ENCODE measurements at places on chromosomes 5 and 9.

GRCh38 chr5:111942201-111942600 lies 185.2 kb upstream of the NREP start:
- no peak for DNase-seq

GRCh38 chr5:72149742-72150141 lies 42.5 kb downstream of the MAP1B start:
- no peak for DNase-seq

- DNase-seq: no peak
Observed at GRCh38 chr9:133835262-133835901, 97.2 kb upstream of the SARDH start.

DNA sequence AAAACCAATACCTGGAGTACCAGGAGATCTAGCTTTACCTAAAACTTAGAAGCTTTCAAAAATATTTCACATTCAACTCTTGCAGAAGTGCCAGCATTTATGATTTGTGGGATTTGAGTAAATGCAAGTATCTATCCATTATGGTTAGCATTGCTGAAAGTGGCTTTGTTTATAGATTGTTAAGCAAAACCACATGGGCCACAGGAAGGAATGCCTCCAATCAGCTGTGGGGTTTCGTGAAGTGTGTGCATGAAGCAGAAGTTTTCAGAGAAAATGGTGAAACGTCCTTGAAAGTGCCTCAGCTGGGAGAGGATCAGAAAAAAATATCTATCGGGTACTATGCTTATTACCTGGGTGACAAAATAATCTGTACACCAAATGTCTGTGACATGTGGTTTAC lies 4.2 kb downstream of the LECT2 start:
- no peak for DNase-seq

GRCh38 chr5:178388386-178389025 lies 155.9 kb upstream of the PHYKPL start:
- peak; percentile 54 for DNase-seq

GRCh38 chr5:145587710-145588109 lies 247.4 kb downstream of the PRELID2 start:
- DNase-seq: no peak

DNA sequence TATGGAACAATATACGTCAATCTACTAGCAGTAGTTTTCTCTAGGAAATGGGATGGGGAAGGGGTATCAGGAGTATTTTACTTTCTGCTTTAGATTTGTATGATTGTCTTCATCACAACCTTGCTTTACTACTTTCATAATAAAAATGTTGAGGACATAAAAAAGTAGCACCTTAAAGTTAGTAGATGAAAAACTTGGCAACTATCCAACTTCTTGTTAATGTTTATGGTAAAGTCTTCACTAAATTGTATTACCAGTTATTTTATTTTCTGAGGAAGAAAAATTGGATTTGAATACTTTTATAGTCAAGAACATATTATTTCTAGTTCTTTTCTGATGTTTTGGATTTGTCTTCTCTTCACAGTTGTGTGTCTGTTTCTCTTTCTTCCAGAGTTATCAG lies 372.1 kb downstream of the ARRDC3 start:
- no peak for DNase-seq

- peak; percentile 28 for DNase-seq
Observed at GRCh38 chr9:21395778-21396717, 10.8 kb upstream of the IFNA2 start.

GRCh38 chr5:126369995-126370731 lies 53.0 kb upstream of the GRAMD2B start:
- no peak for DNase-seq

- DNase-seq: no peak
Observed at GRCh38 chr5:157892974-157893373, 34.0 kb upstream of the CLINT1 start.

- no peak for DNase-seq
Observed at GRCh38 chr5:478982-479535, 36.1 kb downstream of the EXOC3 start.

DNA sequence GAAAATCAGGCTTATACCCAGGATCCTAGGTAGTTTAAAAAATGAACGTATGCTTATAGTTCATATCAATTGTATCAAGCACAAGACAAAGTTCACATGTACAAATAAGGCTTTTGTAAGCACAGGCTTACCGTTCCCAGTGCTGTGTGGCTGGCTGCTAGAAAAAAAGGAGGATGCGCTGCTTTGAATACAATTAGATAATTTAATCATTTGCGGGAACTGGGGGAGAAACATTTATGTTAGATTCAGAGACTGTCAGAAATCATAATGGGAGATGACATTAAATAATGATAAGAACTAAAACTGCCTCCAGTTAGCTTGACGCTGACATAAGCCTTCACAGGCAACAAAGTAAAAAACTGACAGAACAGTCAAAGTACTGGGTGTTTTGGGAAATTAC lies 93.2 kb downstream of the FNBP1 start:
- no peak for DNase-seq

- DNase-seq: no peak
Observed at GRCh38 chr9:131271506-131271931, 4.8 kb downstream of the FAM78A start.

DNA sequence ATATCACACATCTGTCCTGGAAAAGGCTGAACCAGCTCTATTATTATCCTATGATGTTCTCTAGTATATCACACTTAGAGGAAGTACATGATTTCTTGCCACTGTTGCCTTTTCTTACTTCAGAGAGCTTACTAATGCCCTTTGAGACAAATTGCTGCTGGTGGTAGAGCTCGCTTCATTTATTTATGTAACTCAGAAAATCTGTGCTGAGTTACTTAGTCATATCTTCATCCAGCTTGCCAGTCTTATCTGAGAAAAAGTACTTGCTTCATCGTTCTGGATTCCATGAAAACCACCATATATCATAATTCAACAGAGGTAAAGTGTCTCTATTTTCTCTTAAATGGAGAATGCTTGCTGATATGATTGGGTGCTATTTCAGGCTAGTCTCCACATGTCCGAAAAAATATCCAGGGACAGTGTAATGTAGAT lies 26.6 kb downstream of the PTPDC1 start:
- no peak for DNase-seq
